ENCODE measurements at places on chromosomes 16 and 17.

GRCh38 chr17:42659079-42659931 is at the start of gene TUBG2:
Gene TUBG2 (plus strand): TSS chr17:42659284. CDS start chr17:42659504, 220 bp downstream.
- DNase-seq, result peak; percentile 96

DNA sequence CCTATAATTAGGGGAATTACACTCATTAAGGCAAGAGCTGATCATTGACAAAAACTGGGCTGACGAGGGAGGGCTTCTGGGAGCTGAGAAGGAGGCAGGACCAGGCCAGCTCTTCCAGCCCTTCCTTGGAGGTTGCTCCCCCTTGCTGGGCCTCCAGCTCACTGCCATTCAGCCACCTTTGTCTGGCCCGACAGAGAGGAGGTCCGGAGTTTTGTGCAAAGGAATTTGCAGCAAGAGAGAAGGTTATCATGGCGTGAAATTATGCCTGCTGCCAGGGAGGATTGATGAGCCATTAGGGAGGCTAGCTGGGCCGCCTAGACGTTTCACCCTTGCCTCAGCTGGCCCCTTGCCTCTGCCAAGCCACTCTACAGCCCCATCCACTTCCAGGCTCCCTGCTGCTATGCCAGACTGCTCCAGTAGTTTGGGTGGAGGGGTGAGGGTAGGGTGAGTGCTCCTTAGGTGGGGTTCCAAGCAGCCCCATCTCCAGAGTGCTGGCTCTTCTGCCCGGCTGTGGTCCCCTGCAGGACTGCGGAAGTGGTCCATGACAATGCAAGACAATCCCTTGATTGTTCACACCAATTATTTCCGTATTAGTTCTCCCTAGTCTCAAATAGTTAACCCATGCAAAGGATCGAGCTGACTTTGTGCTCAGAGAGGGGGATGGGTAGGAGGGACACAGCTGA is 17.1 kb upstream of the PHF12 start:
- no peak for DNase-seq

GRCh38 chr17:81517009-81517338 is 4.4 kb upstream of the ACTG1 start:
- DNase-seq, result no peak

- DNase-seq, result no peak
Observed at GRCh38 chr16:23920899-23921298, 85.1 kb downstream of the PRKCB start.

GRCh38 chr16:50489182-50489581 is 59.0 kb upstream of the NKD1 start:
- DNase-seq, result no peak

DNA sequence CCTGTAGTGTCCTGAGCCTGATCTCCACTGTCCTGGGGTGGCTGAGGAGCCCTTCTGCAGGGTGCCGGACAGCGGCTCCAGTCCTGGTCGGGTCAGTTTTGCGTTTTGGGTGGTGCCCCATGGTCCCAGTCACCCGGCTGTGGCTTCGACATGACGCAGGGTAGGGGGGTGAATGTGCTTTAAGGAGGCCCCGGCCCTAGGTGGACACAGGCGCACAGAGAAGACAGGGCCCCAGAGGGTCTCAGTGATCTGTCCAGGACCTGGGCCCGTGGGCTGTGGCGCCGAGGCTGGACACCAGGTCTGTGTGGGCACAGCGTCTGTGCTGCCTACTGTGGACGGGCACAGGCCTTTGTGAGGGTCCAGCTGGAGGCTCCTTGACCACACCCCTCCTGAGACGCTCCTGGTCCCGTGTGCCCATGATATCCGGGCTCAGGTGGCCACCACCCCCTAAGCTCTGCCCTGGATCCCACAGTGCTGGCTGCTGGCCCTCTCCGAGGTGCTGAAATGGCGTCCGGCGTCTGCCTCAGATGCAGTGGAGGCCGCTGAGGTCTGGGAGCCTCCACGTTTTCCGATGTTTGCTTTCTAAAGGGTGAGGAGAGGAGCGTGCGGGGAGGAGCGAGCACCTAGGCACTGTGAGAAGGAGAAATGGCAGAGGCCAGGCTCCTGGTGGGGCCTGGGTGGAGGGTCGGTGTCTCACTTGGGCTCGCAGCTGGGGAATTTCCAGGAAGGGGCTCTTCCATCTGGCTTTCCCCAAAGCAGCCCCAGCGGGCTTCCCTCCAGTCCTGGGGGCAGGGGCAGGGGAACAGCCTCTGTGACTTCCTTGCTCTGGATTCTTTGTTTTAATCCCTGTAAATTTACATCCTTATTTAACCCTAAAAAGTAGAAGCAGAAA is 56.1 kb upstream of the ACSF3 start:
- DNase-seq, result peak; percentile 82

DNA sequence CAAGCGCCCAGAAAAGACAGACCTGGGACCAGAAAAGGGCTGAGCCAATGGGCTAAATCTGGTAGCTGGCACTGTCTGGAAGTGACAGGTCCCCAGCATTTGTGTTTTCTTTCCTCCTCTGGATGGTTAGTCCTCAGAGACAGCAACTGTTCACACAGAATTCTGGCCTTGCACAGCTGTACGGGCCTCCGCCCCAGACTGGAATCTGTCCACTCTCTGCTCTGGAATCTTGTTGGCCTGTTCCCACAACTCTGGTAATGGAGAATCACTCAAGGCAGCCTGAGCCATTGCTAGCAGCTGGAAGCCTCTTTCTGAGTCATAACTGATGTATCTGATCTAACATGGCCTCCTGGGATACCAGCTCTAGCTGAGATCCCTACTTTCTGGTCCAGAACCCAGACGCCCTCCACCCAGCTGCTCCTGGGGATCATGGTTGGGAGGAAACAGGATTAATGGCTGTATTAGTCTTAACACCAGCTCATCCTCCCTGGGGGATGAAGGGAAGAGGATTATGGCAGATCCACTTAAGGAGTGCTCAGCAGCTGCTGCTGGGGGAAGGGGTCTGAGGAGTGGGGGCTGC is 9.1 kb downstream of the ZNF668 start:
- no peak for DNase-seq

DNA sequence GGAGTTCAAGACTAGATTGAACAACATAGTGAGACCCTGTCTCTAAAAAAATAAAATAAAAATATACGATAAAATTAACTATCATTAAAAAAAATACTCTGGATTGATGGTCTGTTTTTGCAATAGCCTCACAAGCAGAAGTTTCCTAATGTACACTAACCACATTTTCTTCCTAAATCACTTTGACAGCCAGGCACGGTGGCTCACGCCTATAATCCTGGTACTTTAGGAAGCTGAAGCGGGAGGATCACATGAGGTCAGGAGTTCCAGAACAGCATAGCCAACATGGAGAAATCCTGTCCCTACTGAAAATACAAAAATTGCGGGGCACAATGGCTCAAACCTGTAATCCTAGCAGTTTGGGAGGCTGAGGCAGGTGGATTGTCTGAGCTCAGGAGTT is 64.7 kb downstream of the HELZ start:
- no peak for DNase-seq

GRCh38 chr17:5431949-5432556 is 6.9 kb downstream of the C1QBP start:
- DNase-seq, result no peak

DNA sequence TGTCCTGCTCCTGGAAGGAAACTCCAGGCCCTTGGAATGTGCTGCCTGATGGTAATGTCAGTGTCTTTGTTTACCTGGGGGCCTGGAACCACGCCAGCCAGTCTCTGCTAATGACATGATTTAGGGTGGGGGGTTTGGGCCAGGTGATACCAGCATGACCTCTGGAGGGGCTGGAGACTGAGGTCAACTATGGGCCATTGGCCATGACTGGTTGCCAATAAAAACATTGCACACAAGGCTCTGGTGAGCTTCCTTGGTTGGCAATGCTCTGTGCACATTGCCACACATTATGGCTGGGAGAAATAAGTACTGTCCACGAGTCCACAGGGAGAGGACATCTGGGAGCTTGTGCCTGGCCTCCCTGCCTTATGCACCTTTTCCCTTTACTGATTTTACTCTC is 52.5 kb downstream of the LITAF start:
- DNase-seq, result no peak

- no peak for DNase-seq
Observed at GRCh38 chr17:40621578-40621977, 26.0 kb downstream of the SMARCE1 start.

DNA sequence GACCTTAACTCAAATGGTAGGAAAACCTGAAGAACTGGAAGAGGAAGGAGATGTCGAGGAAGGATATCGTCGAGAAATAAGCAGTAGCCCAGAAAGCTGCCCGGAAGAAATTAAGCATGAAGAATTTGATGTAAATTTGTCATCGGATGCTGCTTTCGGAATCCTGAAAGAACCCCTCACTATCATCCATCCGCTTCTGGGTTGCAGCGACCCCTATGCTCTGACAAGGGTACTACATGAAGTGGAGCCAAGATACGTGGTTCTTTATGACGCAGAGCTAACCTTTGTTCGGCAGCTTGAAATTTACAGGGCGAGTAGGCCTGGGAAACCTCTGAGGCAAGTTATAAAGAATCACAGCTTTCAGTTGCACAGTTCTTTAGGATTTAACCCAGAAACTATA is 15.5 kb downstream of the ERCC4 start:
- DNase-seq, result peak; percentile 27

DNA sequence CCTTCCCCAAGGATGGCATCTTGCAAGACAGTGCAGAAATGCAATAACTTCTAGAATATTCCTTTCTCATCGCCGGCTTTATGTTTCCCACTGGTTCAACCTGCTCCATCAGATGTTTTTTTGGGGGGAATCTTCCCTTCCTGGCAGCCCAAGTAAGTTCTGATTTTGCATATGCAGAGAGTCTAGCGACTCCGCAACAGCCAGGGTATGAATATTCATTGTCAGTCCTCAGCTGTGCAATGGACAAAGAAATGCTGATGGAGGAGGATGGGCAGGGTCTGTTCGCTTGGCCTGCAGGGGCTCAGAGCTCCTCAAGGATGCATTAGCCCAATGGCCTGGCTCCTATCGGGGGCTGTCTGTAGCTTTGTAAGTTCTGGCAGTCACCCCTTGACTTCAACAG is 358.8 kb upstream of the CCL2 start:
- DNase-seq, result no peak

- DNase-seq, result no peak
Observed at GRCh38 chr17:68832109-68832802, 122.9 kb downstream of the ABCA8 start.

DNA sequence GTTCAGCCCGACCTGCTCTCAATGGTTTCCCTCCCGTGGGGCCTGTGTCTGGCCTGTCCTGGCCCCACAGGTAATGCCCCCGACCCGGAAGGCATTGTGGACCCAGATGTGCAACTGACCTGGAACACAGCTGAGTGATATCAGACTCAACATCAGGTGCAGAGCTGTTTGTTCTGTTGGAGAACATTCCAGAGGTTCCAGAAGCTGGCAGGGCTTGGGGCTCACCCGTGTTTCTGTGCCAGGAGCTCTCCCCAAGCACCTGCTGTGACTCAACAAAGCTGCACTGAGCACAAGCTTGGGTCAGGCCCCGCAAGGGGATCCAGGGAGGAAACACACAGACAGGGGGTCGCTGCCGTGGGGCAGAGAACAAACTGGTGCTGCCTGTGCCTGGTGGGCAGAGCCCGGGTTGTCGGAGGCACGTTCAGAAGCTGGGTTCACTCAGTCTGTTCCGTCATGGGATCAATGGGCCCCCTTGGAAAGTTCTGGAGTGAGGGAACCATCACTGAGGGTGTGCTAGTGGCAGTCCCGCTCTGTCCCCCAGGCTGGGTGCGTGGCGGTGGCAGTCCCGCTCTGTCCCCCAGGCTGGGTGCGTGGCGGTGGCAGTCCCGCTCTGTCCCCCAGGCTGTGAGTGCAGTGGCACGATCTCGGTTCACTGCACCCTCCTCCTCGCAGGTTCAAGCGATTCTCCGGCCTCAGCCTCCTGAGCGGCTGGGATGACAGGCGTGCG is 22.1 kb downstream of the HS3ST6 start:
- no peak for DNase-seq

DNA sequence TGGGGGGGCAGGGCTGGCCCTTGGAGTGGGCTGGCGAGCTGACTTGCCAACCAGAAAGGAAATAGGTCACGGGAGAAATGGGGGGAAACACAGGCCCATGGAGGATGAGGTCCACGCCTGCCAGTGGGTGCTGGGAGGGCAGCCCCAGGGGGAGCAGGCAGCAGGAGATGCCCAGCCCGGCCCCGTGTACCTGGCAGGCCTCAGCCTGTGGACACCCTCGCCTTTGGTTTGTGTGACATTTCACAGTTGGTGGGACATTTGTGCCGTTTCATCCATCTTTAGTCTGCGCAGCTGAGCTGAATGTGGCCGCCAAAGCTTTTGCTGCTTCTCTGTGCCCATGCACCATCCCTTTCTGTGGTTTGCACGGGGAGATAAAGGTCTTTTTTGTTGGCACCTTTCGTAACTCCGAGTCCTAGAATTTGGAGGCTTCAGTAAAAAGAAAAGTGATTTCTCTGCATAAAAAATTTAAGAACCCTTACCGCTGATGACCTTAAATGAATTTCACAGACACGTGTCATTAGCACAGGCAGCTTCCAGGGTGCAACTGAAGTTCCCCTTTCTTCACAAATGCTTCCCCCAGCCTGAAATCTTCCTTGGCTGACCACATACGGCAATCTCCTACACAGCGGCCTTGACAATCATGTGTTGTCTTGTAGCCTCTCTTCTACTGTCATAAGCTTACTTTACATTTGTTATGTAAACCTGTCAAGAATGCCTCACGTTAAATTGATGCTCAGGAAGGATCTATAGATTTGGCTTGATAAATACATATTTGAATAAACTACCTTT is 193.6 kb downstream of the RPTOR start:
- no peak for DNase-seq

DNA sequence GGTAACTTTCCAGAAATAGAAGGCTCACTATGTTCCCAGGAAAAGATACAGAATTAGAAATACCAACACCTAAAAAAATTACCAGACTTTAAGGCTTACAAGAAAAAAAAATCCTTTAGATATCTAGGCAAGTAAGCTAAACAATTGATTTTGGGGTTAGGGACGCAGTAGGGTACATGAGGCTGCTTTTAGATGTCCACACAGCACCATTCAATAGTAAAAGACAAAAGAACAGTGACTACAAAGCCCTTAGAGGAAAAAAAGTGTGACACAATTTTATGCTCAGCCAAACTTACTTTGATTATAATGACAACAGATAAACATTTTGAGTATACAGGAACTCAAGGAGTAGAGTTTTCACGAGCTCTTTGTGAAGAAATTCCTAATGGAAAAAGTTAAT is 29.9 kb downstream of the METTL16 start:
- no peak for DNase-seq

GRCh38 chr17:58344047-58344790 is 7.8 kb downstream of the SUPT4H1 start:
- DNase-seq, result no peak

GRCh38 chr17:20784100-20784665 is 204.7 kb downstream of the CDRT15L2 start:
- no peak for DNase-seq

GRCh38 chr16:48347980-48348379 is 37.2 kb downstream of the SIAH1 start:
- no peak for DNase-seq

- DNase-seq, result no peak
Observed at GRCh38 chr17:67216578-67217320, 28.2 kb downstream of the HELZ start.

All from Caco-2 (cell line).